ENCODE measurements at places on chromosomes 3 and 15.

DNA sequence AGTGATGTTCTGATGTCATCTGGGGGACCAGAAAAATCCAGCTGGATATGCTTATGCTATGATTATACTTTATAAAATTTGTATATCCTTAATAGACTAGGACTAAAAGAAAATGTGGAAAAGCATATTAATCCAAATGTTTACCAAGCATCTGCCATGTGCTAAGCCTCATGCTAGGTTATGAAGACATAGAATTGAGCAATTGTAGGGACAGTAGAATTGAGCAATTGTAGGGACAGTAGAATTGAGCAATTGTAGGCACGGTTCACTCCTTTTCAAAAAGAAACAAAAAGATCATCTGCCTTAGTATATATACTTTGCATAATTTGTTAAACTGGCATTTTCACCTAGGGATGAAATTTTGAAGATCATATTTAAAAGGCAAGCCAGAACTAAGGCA is 18.3 kb downstream of the ABHD5 start:
- DNase-seq: no peak

DNA sequence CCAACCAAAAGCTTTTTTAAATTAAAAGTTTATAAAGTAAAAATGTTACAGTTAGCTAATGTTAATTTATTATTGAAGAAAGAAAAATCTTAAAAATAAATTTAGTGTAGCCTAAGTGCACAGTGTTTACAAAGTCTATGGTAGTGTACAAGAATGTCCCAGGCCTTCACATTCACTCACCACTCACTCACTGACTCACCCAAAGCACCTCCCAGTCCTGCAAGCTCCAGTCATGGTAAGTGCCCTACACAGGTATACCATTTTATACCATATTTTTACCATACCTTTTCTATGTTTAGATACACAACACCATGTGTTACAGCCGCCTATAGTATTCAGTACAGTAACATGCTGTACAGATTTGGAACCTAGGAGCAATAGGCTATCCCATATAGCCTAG is 29.1 kb downstream of the SSR3 start:
- DNase-seq: no peak

DNA sequence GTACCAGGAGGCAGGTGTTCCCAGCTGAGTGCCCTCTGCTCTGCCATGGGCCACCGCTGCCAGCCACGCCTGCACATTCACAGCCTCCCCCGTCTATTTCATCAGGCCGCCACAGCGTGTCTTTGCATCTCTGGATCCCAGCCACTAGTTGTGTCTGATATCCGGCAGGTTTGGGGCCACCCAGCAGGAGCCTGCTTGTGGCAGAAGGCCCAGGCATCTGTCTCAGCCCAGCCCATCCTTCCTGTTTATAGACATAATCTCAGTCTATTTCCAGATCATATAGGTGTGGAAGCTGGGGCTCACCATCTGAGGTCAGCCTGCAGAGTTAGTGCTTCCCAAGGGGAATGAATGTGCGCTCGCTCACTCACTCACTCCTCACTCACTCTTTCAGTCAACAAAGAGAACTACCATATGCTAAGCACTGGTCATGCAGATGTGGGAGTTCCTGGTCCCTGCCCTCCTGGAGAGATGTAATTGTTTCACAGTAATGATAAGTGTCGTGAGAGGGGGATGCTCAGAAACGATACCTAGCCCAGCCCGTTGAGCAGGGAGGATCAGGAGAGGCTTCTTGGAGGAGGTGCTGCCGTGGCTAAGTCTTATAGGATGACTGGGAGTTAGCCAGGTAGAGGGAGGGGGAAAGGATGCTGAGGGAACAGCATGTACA is 60.6 kb downstream of the FGD5 start:
- DNase-seq: peak; percentile 30

- no peak for DNase-seq
Observed at GRCh38 chr3:169362868-169363267, 300.6 kb downstream of the MECOM start.

DNA sequence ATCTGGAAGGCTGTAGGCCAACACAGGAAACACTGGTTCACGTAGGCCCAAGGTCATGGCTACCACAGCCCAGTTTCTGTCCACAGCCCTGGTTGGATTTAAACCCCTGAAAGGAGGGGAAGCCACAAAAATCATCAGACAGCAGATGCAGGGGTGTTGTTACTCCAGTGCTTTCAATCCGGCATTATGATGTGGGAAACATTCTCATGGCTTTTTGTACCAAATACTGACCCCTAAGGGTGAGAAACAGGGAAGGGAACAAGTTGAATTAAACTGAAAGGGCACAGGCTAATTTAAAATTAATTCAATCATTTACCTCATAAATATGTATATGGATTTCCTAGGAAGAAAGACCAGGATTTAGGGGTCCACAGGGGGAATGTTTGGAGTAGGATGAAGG is 375.6 kb downstream of the CTNNB1 start:
- no peak for DNase-seq

DNA sequence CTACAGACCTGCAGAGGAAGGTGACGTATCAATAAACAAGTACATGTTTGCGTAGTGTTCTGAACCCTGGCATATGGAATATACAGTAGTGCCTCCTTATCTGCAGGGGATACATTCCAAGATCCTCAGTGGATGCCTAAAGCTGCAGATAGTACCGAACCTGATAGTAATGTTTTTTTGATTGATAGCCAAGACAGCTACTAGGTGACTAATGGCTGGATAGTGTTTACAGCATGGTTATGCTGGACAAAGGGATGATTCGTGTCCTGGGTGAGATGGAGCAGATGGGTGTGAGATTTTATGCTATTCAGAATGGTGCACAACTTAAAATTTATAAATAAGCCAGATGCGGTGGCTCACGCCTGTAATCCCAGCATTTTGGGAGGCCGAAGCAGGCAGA is 55.8 kb upstream of the IGF2BP2 start:
- DNase-seq: no peak

- DNase-seq: no peak
Observed at GRCh38 chr3:135499426-135499825, 466.1 kb upstream of the PPP2R3A start.

GRCh38 chr3:152671446-152672319 is 163.2 kb upstream of the P2RY1 start:
- no peak for DNase-seq
